Smooth muscle cell of bladder (primary cell): ENCODE measurements at places on chromosomes 13 and 19. TPM values are rescaled to one million over a fixed set of nuclear protein-coding genes. Genes with fewer than 3 reads are reported as not detected.

Gene ZIC2
- not detected in 2 replicates for total RNA-seq

Gene TMEM238
- total RNA-seq = 0.14 and 0.18 TPM in 2 replicates

Gene DIS3
- total RNA-seq = 25.5 and 31.2 TPM in 2 replicates

Gene C19orf81
- not detected in 2 replicates for total RNA-seq

Gene KLK14
- not detected in 2 replicates for total RNA-seq

Gene KEAP1
- total RNA-seq = 81.9 and 97.7 TPM in 2 replicates

Gene LRRC8E
- total RNA-seq = 6.0 and 6.3 TPM in 2 replicates

Gene FGF22
- total RNA-seq = under 0.01 and 0.09 TPM in 2 replicates

Gene IFNL1
- total RNA-seq = not detected in 2 replicates

Gene RFPL4A
- total RNA-seq = not detected in 2 replicates

Gene LILRA1
- not detected in 2 replicates for total RNA-seq

Gene SIGLEC12
- total RNA-seq = not detected in 2 replicates

Gene CD177
- total RNA-seq = 0.09 TPM in 1 of 2 replicates, not detected in the other

Gene SCAMP4
- total RNA-seq = 19.3 and 22.0 TPM in 2 replicates

Gene PRR36
- total RNA-seq = under 0.01 TPM in 1 of 2 replicates, not detected in the other

Gene ETV2
- 0.18 and 0.28 TPM in 2 replicates for total RNA-seq

Gene ARRDC5
- not detected in 2 replicates for total RNA-seq

Gene IL12RB1
- total RNA-seq = 0.14 and 0.18 TPM in 2 replicates

Gene SBK2
- not detected in 2 replicates for total RNA-seq

Gene ZNF83
- total RNA-seq = 41.7 and 42.2 TPM in 2 replicates

Gene RASL11A
- 46.2 and 70.1 TPM in 2 replicates for total RNA-seq

Gene OR7C1
- total RNA-seq = not detected in 2 replicates

Gene ZNF497
- 0.57 and 0.83 TPM in 2 replicates for total RNA-seq

Gene SERTM1
- total RNA-seq = under 0.01 TPM in 1 of 2 replicates, not detected in the other

Gene FOSB
- total RNA-seq = 0.57 and 2.7 TPM in 2 replicates

Gene IGFL2
- total RNA-seq = not detected in 2 replicates

Gene PEX11G
- 2.2 and 3.8 TPM in 2 replicates for total RNA-seq

Gene ZNF738
- total RNA-seq = 2.4 TPM in 2 replicates

Gene LAIR1
- not detected in 2 replicates for total RNA-seq

Gene LGI4
- 0.28 and 0.46 TPM in 2 replicates for total RNA-seq

Gene KCNRG
- total RNA-seq = 4.6 and 7.7 TPM in 2 replicates

Gene UPF3A
- 13.7 and 16.8 TPM in 2 replicates for total RNA-seq

Gene RAB11B
- total RNA-seq = 43.0 and 47.0 TPM in 2 replicates

Gene POSTN
- 396 and 434 TPM in 2 replicates for total RNA-seq

Gene CPB2
- not detected in 2 replicates for total RNA-seq

Gene JOSD2
- total RNA-seq = 36.1 and 38.2 TPM in 2 replicates

Gene ZNF728
- total RNA-seq = under 0.01 and 0.28 TPM in 2 replicates

Gene CEACAM4
- not detected in 2 replicates for total RNA-seq

Gene IZUMO4
- total RNA-seq = 1.0 and 1.6 TPM in 2 replicates

Gene GJB6
- total RNA-seq = not detected in 2 replicates

Gene ZNF221
- total RNA-seq = 6.8 and 7.4 TPM in 2 replicates

Gene KIR2DL4
- total RNA-seq = not detected in 2 replicates

Gene GPC6
- total RNA-seq = 41.4 and 124 TPM in 2 replicates

Gene PLPP2
- 14.4 and 22.1 TPM in 2 replicates for total RNA-seq

Gene FUT6
- not detected in 2 replicates for total RNA-seq

Gene NRTN
- 0.14 and 0.18 TPM in 2 replicates for total RNA-seq
